Glomerular endothelial cell (primary cell): ENCODE measurements at places on chromosomes 5 and 9. TPM values are rescaled to one million over a fixed set of nuclear protein-coding genes. Genes with fewer than 3 reads are reported as not detected.

- DNase-seq = no peak
These were observed at the start of gene KLF4 for GRCh38 chr9:107489687-107490605. KLF4 (minus strand) TSS chr9:107489769; CDS start chr9:107489172, 597 bp downstream.

DNA sequence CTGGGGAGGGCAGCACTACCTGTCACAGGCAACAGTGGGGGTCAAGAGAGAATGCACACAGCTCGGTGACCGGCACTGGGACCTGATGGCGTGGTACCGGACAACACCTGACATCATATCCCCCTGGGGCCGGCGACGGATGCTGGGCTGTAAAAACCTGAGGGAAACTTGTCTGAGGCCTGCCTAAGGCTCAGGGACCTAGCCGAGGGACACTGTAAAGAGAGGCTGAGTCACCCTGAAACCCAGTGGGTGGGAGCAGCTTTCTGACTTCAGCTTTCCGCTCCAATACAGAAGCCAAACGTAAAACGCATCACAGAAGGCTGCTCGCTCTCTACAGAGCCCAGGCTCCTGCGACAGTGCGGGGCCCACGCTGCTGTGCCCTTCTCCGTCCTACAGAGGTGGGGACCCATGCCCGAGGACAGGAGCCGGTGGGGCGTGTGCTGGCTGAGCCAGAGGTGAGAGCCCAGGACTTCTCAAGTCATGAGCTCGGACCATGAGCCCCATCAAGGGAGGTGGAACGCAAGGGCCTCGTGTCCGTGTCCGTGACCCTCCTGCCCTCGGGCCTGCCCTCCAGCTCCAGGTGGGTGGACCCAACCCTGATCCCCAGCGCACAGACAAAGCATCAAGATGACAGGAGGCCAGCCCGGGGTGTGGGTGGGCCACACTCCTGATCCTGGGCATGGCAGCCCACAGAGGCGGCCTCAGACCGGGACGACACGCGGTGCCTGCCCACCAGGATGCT, 5.3 kb downstream of the RALGDS start:
- DNase-seq = no peak

- no peak for DNase-seq
These were observed 59.3 kb upstream of the CDKN2B start for GRCh38 chr9:22068369-22068768.

DNA sequence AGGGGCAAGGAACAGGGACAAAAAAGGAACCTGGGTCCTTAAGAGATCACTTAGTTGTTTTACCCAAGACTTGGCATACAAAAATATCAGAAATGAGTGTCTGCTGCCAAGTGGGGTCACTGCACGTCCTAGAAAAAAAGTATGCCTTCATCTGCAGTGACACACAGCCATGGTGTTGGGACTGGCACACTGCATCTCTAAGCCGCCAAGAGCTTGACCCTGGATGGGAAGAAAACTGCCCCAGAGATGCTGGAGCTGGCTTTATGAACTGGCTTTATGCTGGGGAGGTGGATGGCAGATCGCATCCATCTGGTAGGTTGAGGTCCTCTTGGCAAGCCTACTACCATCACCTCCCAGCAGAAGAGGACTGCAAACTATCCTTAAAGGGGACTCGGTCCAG, 51.7 kb downstream of the IRF1 start:
- no peak for DNase-seq

DNA sequence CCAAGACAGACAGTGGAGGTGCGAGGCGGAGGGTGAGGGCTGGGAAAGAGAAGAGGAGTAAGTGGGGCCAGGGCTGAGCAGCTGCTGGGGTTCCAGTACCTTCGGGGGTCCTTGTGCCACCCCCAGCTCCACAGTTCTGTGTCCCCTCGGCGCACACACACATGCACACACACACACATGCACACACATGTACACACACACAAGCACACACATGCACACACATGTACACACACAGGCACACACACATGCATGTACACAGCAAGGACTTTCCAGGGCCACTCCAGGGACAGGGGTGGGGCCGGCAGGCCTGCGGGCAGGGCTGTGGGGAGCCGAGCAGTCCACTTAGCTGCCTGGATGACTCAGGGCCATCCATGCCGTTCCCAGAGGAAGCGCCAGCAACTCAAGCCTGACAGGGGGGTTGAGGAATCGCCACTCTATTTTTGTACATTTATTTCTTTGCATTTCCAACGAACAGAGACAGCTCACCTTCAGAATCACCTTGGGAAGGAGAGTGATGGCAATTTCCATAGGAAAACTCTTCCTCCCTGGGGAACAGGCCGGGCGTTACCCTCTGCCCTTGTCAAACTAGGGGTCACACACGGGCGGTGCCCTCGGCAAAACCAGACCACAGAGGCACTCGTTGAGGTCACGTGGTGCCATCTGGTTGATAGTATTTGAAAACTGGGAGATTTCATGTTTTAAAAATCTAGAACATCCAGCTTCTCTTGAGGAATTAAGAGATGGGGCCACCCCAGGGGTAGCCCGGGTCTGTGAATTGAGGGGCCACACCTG, 135.7 kb downstream of the ADAMTS2 start:
- DNase-seq = no peak

DNA sequence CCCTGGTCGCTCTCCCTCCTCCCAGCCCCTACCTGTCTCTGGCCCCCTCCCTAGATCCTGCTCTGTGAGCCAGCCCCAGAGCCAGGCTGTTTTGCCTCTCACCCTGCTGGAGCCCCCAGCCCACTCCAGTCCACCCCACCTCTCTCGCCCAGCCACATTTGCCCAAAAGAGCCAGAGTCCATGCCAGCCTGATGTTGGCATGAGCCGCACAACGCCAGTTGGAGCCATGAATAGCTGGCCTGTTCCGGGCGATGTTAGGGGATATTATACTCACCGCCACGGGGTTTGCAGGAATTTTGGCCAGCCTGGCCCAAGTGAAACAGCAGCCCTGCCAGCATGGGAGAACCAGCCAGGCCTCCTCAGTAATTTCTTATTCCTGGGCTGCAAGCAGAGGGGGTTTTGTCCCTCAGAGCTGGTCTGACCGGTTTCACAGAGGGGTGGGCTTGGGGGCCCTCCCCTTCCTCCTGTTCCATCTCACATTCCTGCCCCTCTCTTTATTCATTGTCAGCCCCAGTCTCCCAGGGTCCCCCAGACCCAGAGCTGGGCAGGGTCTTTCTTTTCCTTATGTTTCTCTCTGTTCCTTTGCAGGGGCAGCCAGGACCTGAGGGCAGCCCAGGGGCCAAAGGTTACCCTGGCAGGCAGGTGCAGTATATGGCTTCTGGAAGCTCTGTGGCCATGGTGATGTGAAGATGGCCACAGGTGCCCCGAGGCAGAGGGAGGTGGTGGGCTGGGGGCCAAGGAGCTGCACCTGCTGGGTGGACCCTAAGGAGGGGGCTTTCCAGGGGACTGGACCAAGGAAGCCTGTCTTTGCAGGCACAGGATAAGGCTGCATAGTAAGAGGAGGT, 50.1 kb downstream of the COL27A1 start:
- DNase-seq = no peak

Gene FOXD1
- total RNA-seq = 10.8 and 16.8 TPM in 2 replicates

Gene BTNL3
- not detected in 2 replicates for total RNA-seq
